ENCODE measurements at places on chromosomes 16 and 17.

DNA sequence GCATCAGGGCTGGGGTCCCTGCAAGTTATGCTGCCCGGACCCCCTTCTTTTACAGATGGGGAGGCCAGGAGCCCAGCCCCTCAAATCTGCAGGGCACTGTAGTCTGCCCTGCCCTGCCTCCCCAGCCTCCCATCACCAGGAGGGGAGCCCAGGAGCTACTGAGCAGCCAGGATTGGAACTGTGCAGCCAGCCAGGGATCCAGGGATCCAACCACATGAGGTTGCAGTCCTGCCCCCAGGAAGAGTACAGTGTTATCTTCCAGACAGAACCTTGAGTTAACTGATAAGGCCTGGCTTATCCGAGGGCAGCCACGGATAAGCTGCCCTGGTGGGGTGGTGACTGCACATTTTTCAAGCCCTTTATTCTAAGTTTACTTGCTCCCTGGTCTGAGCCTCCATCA, 11.4 kb upstream of the NDRG4 start:
- DNase-seq: no peak

- DNase-seq: no peak
These were observed 28.9 kb upstream of the CFAP20 start for GRCh38 chr16:58157951-58158540.

GRCh38 chr16:29678691-29679267, at the start of gene QPRT:
Gene QPRT (plus strand): TSS chr16:29679180. CDS start chr16:29679198, 18 bp downstream.
- no peak for DNase-seq

- DNase-seq: no peak
These were observed 68.5 kb upstream of the PMFBP1 start for GRCh38 chr16:72240466-72240865.

DNA sequence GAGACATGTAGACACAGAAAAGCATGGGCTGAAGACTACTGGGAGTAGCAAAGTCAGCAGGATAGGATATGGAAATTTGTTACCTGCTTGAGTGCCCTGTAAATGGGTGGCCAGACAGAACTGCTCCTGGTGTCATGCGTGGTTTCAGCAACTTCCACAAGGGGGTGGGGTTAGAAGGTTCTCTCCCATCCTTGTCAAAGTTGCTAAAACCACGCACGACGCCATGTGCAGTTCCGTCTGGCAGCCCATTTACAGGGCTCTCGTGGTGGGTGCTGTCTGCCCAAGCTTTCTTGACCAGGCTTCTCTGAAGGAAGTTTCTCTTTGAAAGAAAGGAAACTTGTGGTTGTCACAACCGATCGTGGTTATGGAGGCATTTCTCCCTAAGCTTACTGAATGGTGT, 6.9 kb upstream of the DBNDD1 start:
- DNase-seq: no peak

DNA sequence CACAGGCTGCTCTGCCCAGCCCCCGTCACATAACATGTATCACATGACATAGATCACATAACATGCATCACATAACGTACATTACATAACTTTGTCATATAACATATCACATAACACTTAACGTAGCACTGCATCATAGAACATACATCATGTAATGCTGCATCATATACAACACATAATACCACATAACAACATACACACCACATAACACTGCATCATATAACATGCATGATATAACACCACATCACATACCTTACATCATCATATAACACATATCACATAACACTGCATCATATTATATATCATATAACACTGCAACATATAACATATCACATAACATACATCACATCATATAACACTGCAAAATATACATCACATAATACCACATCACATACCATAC, 83.8 kb downstream of the AXIN2 start:
- no peak for DNase-seq

- DNase-seq: peak; percentile 35
These were observed 110.4 kb upstream of the HAS3 start for GRCh38 chr16:68995011-68995504.

- no peak for DNase-seq
These were observed 886.5 kb upstream of the SOX9 start for GRCh38 chr17:71234349-71234748.

GRCh38 chr17:46719891-46720290, 98.6 kb downstream of the WNT3 start:
- DNase-seq: no peak

DNA sequence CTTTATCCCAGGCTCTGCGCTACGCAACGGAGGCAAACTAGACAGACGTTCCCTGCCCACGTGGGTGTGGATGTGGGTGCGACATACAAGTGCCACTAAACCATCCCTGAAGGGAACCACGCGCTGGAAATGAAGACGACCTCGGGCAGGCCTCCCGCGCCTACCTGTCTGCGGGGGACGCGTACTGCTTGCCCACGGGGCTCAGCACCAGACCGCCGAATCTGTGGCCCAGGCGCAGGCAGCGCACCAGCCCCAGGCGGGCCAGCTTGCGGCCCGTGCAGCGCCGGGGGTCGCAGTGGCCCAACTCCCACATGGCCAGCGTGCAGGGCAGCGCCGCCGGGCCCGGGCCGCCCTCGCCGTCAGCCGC, 480 bp downstream of the TSR3 start:
- DNase-seq: no peak

DNA sequence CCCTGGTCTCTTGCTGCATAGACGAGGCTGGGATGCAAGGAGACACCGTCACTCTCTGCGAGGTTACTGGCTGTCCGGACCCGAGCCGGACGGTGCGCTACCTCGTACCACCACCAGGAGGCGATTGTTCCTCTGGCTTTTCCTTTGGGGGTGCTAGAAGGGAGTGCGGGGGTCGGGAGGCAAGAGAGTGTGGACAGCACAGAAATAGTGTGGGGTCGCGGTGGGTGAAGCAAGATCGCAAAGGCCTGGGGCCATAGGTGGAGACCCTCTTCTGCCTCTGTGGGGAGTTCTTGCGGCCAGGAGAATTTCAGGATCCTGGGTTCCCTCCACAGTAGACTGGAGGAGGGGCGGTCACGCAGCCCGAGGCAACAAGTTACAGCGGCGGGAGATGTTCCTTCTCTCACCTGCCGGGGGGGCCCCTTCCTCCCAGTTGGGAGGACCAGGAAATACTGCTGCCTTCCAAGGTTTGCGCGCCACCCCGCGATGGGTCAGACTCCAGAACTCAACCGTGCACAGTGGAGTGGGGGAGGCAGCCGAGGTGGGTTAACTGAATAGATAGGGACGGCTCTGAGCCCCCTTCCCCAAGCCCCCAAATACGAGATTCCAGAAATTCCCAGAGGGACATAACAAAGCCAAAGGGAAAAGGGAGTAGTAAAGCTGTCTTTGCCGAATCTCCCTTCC, 6.9 kb downstream of the PHOSPHO1 start:
- no peak for DNase-seq

DNA sequence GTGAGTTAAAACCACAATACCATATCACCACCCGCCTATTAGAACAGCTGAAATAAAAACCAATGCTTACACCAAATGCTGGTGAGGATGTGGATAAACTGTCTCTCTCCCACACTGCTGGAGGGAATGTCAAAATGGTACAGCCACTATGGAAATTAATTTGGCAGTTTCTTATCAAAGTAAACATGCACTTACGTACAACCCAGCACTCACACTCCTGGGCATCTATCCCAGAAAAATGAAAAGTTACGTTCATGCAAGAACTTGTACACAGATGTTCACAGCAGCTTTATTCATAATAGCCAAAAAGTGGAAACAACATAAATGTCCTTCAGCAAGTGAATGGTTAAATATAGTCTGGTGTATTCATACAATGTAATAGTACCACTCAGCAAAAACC, 173.2 kb upstream of the MYOCD start:
- no peak for DNase-seq

DNA sequence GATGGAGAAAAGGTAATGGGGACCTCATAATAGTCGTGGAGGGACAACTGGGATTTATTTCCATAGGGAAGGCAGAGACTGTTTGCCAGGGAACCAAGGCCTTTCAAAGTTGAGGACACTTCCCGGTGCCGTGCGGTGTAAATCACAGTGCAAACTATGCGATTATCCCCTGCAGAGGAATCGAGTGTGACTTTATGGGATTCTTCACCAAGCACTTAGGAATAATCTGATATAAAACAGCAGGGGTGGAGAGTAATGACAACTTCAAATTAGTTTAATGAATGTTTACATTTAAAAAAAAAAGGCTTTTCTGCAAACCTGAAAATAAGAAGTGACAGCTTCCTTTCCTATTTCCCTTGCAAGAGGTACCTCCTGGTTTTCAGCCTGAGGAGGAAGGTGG, 538.2 kb downstream of the MAF start:
- DNase-seq: no peak

- DNase-seq: no peak
These were observed 7.9 kb upstream of the TMEM220 start for GRCh38 chr17:10737736-10738135.

GRCh38 chr17:54172096-54172984, 349.6 kb downstream of the KIF2B start:
- no peak for DNase-seq

- no peak for DNase-seq
These were observed 23.3 kb downstream of the CEP295NL start for GRCh38 chr17:78879635-78880186.

GRCh38 chr17:68035131-68035522, 408 bp upstream of the KPNA2 start:
- DNase-seq: peak; percentile 97

GRCh38 chr16:797120-797420, 3.5 kb downstream of the GNG13 start:
- no peak for DNase-seq

DNA sequence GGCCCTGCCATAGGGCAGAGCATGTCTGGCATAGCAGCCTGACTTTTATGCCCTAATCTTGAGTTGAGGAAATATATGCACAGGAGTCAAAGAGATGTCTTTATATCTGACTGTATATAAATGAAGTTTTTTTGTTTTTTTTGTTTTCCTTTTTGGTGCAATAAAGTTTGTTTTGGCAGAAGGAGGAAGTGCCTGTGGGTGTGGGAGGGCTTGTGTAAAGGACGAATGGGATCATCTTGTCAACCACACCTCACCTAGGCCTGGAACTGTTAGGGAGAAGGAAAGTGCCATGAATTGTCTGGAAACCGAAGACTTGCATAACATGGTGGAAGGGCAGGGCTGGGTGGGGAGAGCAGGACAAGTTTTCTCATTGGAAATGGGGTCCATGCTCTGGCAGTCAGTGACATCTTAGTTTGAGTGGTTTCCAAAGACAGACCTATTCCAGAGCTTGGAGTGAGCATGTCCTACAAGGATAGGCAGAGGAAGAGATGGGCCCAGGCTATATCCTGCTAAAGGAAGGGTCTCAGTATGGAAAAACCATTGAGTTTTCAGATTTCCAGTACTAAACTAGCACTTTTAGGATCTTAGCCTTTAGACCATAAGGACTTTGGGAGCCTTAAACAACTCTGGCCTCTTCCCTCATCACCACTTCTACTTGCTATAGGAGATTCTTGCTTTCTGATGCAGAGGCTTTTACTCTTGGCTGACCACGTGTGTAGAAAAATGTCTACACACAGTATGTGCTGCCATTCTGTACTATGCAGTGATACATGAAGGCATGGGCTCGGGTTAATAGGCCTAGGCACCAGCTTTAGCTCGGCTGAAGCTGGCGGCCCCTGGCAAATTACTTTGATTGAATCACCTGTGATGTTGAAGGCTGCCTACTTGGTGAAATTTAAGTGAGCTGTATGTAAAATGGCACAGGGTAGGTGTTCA, 15.5 kb downstream of the SNF8 start:
- DNase-seq: no peak

- no peak for DNase-seq
These were observed 2.7 kb downstream of the LYRM1 start for GRCh38 chr16:20903116-20903898.

- no peak for DNase-seq
These were observed 6.3 kb downstream of the STARD3 start for GRCh38 chr17:39643271-39643670.

- DNase-seq: no peak
These were observed 22.1 kb upstream of the PHF12 start for GRCh38 chr17:28973425-28973824.

DNA sequence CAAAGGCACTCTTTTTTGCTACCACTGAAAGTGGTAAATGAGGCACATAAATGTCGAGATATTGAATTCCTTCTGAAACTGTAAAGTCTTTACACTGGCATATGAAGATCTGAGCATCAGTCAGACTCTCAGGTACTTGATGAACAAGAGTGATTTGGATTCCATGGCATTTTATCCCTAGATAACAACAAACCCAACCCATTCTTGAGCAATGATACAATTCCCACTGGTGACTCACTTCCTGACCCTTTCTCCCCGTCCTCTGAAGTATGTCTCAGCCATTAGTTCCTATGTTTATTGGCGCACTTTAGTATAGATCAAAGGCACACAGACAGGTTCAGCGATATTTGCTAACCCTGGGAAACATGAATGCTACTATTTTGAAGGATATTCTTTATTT, 147.0 kb upstream of the RBFOX1 start:
- DNase-seq: no peak

DNA sequence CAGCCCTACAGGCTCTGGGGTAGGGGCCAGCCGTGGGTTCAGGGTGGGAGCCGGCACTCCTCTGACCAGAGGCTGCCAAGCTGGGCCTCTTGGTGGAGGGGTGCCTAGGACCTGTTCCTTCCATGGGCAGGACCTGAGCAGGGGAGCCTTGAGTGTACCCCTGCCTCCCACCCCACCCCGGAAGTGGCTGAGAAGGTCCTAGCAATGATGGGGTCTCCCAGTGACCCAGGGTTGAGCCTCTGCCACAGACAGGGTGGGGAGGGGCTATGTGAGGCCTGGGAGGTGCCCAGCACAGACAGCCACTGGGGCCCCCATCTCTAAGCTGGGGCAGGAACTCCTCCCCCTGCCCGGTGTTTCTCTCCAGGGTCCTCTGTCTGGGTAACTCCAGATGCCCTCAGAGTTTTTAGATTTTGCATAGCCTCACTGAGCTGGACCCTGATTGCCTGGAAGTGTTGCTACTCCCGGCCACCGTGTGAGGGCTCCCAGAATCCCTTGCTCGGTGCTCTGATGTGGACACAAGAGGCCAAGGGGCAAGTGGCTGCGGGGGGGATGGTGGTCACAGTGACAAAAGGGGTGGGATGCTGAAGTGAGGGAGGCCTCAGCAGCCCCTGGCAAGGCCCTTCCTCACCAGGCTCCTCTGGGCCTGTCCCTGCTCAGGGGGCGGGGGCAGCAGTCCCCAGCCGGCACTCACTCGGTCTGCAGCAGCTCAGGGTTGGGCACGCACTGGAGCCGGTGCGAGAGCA, 6.4 kb upstream of the MTSS2 start:
- no peak for DNase-seq

GRCh38 chr17:78343543-78344201, 16.2 kb downstream of the SOCS3 start:
- no peak for DNase-seq

- DNase-seq: no peak
These were observed 24.0 kb upstream of the ALKBH5 start for GRCh38 chr17:18159551-18160120.

DNA sequence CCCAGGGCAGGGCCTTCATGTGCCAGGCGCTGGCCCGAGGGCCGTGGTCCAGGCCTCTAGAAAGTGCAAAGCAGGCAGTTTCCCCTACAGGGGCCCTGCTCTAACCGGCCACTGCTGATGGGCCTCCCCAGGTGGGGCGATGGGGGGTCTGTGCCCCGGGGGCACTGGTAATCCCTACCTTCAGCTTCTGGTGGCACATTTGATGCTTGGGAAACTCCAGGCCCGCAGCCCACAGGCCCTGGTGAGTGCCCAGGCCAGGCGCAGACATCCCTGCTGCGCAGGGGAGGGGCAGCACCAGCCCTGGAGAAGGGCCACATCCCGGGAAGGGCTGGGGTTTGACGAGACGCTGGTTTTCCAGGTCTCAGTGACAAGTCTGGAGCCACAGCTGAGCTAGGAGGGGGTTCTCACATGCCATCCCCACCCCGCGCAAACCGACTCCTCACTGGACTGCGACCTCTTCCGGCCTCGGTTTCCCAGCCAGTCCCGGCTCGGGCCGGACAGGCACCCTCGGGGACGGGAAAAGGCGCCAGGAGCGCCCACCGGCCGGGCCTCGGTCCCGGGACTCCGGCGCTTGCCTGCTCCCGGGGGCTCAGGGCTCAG, 1.6 kb downstream of the DOC2B start:
- no peak for DNase-seq

Measured in SW 1271 (cell line).